ENCODE measurements at places on chromosomes 7 and 10.

DNA sequence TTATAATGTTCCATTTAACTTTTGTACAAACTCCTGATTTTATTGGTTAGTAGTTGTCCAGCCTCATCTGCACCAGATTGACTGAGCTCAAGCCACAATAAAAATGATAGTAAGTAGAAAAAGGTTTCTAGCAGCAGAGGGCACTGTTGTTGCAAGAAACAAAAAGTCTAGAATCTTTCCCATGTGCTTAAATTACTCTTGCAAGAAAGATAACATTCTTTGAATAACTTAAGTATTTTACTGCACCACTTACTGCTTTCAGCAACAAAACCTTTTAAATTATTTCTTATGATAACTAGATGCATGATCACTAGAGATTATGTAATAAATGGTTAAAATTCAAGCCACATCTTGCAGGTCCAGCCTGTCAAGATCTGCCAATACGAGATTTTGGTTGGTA is 27.0 kb downstream of the LMOD2 start:
- no peak for DNase-seq

DNA sequence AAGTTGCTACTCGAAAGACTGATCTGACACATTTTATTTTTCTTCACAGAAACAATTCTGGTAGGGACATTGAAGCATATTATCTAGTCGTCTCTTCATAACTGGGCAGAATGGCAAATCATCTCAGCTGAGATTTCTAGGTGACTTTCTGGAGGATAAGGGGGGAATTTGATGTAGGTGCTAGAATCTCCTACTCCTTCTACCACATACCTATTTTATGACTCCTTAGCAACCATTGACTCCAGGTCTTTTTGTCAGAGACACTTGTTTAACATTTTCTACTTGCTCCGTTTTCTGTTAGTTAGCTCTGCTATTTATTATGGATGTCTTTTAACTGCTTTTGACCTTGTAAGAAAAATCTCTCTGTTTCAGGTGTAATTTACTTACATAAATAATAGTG is 380.9 kb upstream of the SEMA3C start:
- no peak for DNase-seq

DNA sequence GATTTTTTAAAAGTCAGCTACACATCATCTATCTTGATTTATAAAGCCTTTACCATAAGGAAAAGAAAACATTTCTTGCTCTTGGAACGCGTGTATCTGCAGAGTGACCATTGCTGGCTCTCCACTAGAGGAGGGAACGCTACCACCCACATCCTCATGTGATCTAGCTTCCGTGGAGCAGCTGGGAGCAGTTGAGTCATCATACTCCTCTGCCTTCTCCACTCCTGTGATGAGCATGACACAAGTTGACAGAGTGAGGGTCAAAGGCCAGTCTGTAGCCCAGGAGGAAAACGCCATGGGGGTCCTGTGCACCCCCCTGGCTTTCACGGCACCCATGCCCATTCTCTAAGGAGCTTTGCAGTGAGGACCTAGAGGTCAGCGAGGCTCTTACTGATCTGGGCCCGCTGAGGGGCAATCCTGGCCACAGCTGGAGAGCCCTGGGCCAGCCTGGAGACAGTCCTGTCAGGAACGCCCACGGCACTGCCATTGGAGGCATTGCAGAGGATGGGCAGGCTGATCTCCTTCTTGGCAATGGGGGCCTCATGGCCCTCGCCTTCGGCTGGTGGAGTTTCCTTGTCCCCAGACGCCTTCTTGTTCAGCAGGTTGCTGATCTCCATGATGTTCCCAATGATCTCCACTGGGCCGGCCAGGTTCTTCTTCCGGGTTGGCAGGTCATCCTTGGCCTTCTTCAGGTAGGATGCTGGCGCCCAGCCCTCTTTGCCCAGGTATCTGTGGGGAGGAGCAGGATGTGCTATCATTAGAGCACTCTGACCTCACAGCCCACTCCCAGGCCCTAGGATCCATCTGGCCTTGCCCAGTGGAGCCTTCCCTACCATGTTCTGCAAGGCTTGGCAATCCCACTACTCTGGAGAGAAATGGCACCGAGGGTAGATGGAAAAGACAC is 119.2 kb downstream of the NEURL1 start:
- no peak for DNase-seq

- DNase-seq = no peak
These were observed 45.1 kb downstream of the INPP5F start for GRCh38 chr10:119770928-119771327.

DNA sequence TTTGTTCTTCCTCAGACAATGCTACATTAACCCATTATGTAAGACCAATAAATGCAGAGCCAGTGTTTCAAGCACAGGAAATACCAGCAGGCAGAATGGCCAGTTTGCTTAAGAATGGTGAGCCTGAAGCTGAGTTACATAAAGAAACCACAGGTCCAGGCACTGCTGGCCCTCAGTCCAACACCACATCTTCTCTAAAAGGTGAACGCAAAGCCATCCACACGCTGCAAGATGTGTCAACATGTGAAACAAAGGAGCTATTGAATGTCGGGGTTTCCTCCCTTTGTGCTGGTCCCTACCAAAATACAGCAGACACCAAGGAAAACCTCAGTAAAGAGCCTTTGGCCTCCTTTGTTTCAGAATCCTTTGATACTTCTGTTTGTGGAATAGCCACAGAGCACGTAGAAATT is 63.8 kb downstream of the TASOR2 start:
- no peak for DNase-seq

DNA sequence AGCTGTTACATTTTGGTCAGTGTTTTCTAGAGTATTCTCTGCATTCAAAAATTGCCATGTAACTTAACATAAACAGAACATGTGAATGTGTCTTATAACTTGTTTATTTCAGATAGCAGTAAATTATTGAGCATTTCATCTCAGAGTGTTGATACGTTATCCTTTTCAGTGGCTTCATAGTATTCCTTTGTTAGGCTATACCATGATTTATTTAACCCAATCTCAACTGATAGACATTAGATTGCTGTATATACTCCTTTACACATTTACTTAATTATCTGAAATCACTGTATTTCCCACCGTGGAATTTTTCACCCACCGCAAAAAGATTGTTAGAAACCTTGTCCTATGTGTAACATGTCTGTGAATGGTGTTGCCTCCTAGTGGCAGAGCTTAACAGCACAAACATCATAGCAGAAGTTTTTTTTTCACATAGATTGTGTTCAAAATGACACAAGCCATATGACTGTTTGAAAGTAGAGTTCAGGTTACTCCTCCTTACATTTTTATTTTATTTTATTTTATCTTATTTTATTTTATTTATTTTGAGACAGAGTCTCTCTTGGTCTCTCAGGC is 21.4 kb downstream of the SLF2 start:
- no peak for DNase-seq

DNA sequence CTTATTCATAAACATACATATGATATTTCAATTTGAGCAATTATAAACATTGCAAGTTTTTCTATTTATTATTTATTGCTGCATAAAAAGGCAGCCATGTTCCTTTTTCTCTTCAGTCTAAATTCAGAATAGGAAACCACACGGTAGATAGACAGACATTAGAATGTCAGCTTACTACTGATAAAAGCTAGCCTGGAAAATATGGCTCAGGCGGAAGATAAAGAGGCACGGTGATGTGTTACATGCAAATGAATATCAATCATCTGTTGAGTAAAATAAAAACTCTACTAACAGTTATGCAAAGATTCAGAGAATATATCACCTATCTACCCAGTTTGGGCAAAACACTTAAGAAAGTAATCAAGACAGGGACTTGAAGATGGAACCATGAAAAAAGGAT is 73.5 kb upstream of the PDSS1 start:
- DNase-seq = no peak

DNA sequence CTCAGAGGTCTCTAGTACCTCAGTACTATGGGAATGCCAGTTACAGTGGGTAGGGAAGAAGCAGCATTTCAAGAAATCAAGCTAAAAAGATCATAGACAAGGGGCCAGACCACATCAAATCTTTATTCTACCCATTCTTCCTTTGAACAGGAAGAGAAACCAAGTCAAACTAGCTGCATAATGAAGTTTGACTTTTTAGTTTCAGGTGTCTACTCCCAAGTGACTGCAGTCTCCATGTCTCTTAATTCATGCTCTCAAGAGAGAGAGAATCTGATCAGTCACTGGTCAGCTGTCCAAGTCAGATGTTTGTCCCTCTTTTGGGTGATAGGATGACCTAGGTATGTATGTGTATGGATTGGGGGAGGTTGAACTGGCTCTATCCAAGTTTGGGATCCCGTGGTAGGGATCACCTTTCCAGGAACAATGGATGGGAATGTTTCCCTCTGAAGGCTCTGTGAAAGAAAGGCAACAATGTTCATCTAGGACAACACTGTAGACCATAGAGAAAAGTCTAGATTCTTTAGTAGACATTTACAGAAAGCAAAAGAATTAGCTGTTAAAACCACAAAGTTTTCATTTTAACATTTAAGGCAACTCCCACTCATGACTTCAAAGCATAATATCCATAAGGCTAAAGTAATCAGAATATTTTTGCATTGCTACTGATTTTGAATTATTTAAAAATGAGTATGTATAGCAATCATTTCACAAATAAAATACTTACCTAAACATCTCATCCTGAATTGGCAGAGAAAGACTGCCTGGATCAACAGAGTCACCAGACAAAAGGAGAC is 30.1 kb upstream of the PRTFDC1 start:
- DNase-seq = no peak

Measured in stimulated activated CD8-positive, alpha-beta memory T cell treated with anti-CD3 and anti-CD28 coated beads, Interleukin-4, amount 100 ng/mL, for 4 hours (primary cell).